ENCODE measurements at places on chromosomes 16 and 17. TPM values are rescaled to one million over a fixed set of nuclear protein-coding genes. Genes with fewer than 3 reads are reported as not detected.

- peaks cover 7% of the 10 kb centered on the region for H3K4me1 ChIP-seq
- DNase-seq: no peak
- H3K36me3 ChIP-seq: no peaks in the 10 kb centered on the region
- H3K4me3 ChIP-seq: no peak overlapping the region
- peak overlapping the region; percentile 60 for H3K27ac ChIP-seq
These were observed 7.3 kb upstream of the SMG1 start for GRCh38 chr16:18933501-18933900.

GRCh38 chr16:83706394-83706793, 101.4 kb upstream of the HSBP1 start:
- H3K36me3 ChIP-seq: no peaks in the 10 kb centered on the region
- H3K27ac ChIP-seq: no peak overlapping the region
- DNase-seq: no peak
- H3K4me1 ChIP-seq: no peaks in the 10 kb centered on the region
- no peak overlapping the region for H3K4me3 ChIP-seq
- no peaks in the 10 kb centered on the region for H3K27me3 ChIP-seq

- no peak for DNase-seq
- H3K27me3 ChIP-seq: no peaks in the 10 kb centered on the region
- peak overlapping the region; percentile 34 for H3K27ac ChIP-seq
- peaks cover 36% of the 10 kb centered on the region for H3K36me3 ChIP-seq
- no peak overlapping the region for H3K4me3 ChIP-seq
- H3K4me1 ChIP-seq: peaks cover 23% of the 10 kb centered on the region
These were observed 42.4 kb upstream of the TRAP1 start for GRCh38 chr16:3759736-3760135.

DNA sequence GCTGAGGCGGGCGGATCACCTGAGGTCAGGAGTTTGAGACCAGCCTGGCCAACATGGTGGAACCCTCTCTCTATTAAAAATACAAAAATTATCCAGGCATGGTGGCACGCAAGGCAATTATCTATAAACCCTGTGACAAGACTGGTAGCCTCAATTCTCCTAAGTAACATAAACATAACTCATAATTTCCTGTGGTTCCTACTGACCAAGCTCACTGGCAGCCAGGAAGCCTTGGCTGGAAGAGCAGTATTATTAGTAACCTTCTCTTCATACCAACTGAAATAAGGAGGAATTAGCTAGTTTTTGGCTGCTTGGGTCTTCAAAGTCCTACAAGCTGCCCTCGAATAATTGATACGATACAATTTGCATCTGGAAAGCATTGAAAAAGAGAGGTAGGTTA, 31.6 kb upstream of the LRRC37A3 start:
- H3K36me3 ChIP-seq: no peaks in the 10 kb centered on the region
- H3K27ac ChIP-seq: no peak overlapping the region
- no peaks in the 10 kb centered on the region for H3K27me3 ChIP-seq
- no peak for DNase-seq

- no peak overlapping the region for H3K27ac ChIP-seq
- peaks cover 3% of the 10 kb centered on the region for H3K4me1 ChIP-seq
- no peaks in the 10 kb centered on the region for H3K27me3 ChIP-seq
- H3K36me3 ChIP-seq: no peaks in the 10 kb centered on the region
- H3K4me3 ChIP-seq: no peak overlapping the region
These were observed 6.7 kb downstream of the TAT start for GRCh38 chr16:71570144-71570543.

- H3K36me3 ChIP-seq: no peaks in the 10 kb centered on the region
- no peak overlapping the region for H3K4me3 ChIP-seq
- no peaks in the 10 kb centered on the region for H3K27me3 ChIP-seq
- no peak for DNase-seq
- H3K4me1 ChIP-seq: no peaks in the 10 kb centered on the region
These were observed 35.9 kb downstream of the SLC6A4 start for GRCh38 chr17:30199600-30199999.

DNA sequence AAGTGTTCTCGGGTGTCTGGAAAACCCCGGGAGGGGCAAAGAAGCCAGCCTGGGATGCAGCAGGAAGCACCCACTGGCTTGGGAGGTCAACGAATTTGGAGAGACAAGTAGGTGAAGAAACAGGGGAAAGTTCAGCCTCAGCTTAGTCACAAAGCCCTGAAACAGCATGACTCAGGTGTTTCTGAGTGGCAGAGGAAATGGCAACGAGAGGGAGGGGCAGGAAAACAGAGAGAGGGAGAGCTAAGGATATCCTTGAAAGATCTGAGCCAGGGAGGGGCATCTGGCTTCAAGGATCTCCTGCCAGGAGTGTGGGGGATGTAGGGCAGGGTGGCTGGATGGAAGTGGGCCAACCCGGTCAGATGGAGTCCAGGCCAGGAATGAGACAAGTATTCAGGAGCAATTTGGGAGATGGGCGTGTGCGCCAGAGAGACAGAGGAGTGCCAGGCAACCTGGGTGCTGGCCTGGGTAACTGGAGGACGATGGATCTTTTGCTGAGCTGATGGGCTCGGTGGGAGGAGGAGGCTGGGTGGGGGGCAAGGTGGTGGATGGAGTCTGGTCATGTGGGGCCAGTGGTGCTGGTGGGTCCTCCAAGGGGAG, 27.2 kb downstream of the ABCC3 start:
- DNase-seq: no peak
- peak overlapping the region; percentile 36 for H3K27ac ChIP-seq
- no peaks in the 10 kb centered on the region for H3K27me3 ChIP-seq
- H3K4me3 ChIP-seq: no peak overlapping the region
- no peaks in the 10 kb centered on the region for H3K36me3 ChIP-seq

DNA sequence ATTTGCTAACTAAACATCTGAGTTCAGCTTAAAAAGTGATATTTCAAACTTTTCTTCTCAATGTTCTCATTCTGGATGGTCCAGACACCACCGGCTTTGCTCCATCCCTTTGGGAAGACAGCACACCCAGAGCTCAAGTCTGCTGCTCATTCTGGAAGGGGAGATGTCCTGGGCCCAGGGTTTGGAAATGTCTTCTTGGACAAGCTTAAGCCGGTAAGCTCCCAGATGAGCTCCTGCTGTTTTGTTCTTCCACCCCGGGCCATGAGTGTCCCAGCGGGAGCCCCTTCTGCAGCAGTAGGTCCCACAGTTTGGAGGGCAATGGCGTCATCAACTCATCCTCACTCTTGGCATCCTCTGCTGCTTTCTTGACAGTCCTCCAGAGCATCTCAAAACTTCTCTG, 105.2 kb downstream of the TMEM100 start:
- no peaks in the 10 kb centered on the region for H3K4me1 ChIP-seq
- H3K36me3 ChIP-seq: no peaks in the 10 kb centered on the region
- H3K27me3 ChIP-seq: no peaks in the 10 kb centered on the region
- DNase-seq: no peak
- no peak overlapping the region for H3K4me3 ChIP-seq

- peaks cover 28% of the 10 kb centered on the region for H3K4me1 ChIP-seq
- no peaks in the 10 kb centered on the region for H3K27me3 ChIP-seq
- H3K36me3 ChIP-seq: no peaks in the 10 kb centered on the region
- DNase-seq: no peak
- H3K27ac ChIP-seq: peak overlapping the region; percentile 67
- no peak overlapping the region for H3K4me3 ChIP-seq
These were observed 3.7 kb upstream of the MYL4 start for GRCh38 chr17:47205419-47205963.

GRCh38 chr16:88616320-88616719, 22.1 kb upstream of the IL17C start:
- H3K4me1 ChIP-seq: no peaks in the 10 kb centered on the region
- no peak overlapping the region for H3K27ac ChIP-seq
- no peak overlapping the region for H3K4me3 ChIP-seq
- no peak for DNase-seq
- peaks cover 7% of the 10 kb centered on the region for H3K36me3 ChIP-seq

GRCh38 chr17:74132354-74132753, 71.1 kb upstream of the RPL38 start:
- no peak overlapping the region for H3K27ac ChIP-seq
- H3K4me3 ChIP-seq: no peak overlapping the region
- H3K4me1 ChIP-seq: no peaks in the 10 kb centered on the region
- H3K27me3 ChIP-seq: no peaks in the 10 kb centered on the region

DNA sequence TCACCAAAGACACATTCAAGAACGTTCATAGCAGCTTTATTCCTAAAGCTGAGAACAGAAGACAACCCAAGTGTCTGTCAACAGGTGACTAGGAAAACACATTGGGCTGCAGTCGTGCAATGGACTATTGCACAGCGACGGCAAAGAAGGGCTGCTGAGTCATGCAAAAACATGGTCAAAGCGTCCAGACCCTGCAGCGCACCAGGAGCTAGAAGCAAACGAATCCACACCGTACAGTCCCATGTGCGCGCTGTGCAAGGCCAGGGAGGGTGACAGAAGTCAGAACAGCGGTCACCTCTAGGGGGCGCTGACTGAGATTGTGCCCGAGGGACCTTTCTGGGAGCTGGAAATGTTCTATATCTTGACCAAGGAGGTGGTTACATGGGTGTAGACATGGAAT, 266.4 kb downstream of the MAF start:
- DNase-seq: no peak
- no peak overlapping the region for H3K27ac ChIP-seq
- H3K4me1 ChIP-seq: peaks cover 13% of the 10 kb centered on the region
- H3K27me3 ChIP-seq: peaks cover 5% of the 10 kb centered on the region

GRCh38 chr17:50533185-50533584, 650 bp downstream of the EPN3 start:
- H3K27me3 ChIP-seq: no peaks in the 10 kb centered on the region
- H3K27ac ChIP-seq: no peak overlapping the region
- DNase-seq: no peak
- H3K36me3 ChIP-seq: no peaks in the 10 kb centered on the region

DNA sequence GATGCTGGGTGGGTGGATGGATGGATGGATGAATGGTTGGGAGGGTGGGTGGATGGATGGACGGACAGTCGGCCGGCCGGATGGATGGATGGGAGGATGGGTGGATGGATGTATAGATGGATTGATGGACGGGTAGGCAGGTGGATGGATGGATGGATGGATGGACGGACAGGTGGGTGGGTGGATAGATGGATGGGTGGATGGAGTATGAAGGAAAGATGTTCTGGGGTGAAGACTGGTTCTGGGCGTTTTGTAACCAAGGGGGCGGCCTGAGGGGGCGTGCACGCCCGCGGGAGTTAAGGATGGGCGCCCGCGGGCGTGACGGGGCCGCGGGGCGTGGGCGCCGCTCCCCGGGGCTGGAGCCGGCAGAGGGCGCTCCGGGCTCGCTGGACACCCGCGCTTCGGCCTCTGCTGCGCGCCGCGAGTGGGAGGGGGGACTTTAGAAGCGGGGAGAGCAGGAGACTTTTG, at the start of gene NECAB2:
NECAB2 (plus strand) TSS at position 407 of the 468 bp plus-strand sequence. CDS start 405 bp downstream, outside the sequence.
- peaks cover 24% of the 10 kb centered on the region for H3K27me3 ChIP-seq
- H3K27ac ChIP-seq: no peak within 1 kb of the TSS
- peaks cover 19% of the 10 kb centered on the region for H3K36me3 ChIP-seq
- DNase-seq: no peak

DNA sequence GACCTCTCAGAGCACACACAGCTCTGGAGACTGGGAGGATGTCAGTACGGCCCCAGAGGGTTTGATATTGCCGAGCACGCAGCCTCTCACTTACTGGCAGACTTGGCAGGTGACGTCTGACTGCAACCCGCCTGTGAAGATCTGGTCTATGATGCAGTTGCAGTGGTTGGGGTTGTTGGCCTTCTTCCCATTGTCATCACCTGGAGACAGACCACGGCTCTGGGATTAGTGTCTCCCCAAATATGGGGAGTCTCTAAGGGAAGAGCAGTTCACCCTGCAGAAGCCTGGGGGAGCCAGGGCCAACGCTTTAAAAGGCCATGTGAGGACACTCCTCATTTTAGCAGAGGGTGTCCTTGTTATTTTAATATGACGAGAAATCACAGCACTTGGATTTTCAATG, 30.1 kb downstream of the USP22 start:
- no peak overlapping the region for H3K4me3 ChIP-seq
- no peaks in the 10 kb centered on the region for H3K27me3 ChIP-seq
- peaks cover 75% of the 10 kb centered on the region for H3K36me3 ChIP-seq
- peak overlapping the region; percentile 76 for H3K27ac ChIP-seq

- H3K4me1 ChIP-seq: peaks cover 38% of the 10 kb centered on the region
- H3K27me3 ChIP-seq: no peaks in the 10 kb centered on the region
- no peak overlapping the region for H3K4me3 ChIP-seq
- DNase-seq: no peak
- H3K27ac ChIP-seq: no peak overlapping the region
- no peaks in the 10 kb centered on the region for H3K36me3 ChIP-seq
These were observed 164.9 kb downstream of the IRF8 start for GRCh38 chr16:86063760-86064405.

DNA sequence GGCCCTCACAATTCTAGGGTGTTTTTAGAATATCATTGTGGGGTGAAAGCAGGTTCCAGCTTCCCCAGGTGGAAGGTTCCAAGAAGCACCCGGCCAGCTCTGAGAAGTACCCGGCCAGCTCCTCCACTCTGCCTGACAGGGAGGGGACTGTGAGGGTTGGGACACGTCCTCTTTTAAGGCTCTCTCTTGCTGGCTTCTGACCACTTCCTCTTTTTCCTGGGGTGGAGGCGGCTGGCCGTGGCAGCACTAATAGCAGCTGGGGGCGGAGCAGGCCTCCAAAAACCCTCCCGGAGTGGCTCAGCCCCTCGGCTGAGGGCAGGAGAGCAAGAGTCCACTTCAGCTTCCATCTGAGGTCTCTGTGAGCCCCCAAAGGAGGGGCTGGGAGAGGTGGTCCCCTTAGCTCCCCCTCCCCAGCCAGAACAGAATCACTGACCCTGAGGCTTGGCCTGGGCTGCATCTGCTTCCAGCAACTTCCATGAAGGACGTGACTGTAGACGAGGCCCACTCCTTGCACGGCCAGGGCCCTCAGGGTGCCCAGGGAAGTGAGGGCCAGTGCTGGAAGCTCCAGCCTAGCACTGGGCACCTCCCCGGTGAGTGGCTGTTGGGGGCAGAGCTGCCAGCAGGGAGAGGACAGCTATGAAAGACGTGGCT, 26.7 kb upstream of the PLCG2 start:
- peaks cover 19% of the 10 kb centered on the region for H3K4me1 ChIP-seq
- H3K4me3 ChIP-seq: no peak overlapping the region
- H3K27me3 ChIP-seq: no peaks in the 10 kb centered on the region
- DNase-seq: peak; percentile 92
- no peak overlapping the region for H3K27ac ChIP-seq

- no peak overlapping the region for H3K4me3 ChIP-seq
- H3K4me1 ChIP-seq: no peaks in the 10 kb centered on the region
- no peaks in the 10 kb centered on the region for H3K27me3 ChIP-seq
- H3K27ac ChIP-seq: no peak overlapping the region
- H3K36me3 ChIP-seq: no peaks in the 10 kb centered on the region
These were observed 53.7 kb upstream of the RPL38 start for GRCh38 chr17:74149597-74150427.

DNA sequence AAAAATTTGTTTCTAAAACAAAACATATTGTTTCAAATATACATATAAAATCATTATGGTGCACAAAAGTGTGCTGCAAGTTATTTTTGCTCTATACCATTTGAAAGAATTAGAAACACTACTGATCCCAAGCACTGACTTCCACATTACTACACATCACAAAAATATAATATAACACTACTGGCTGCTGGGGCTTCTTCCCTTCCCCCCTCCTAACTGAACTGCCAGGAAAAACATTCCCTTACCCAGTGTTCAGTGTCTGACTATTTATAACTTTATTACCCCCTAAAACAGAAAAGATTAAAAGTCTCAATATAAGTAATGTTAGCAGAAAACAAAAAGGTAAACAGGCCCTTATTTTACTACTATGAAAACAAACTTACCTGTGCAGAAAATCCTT, 36.9 kb downstream of the GPATCH8 start:
- no peak for DNase-seq
- H3K4me1 ChIP-seq: peaks cover 45% of the 10 kb centered on the region
- H3K27me3 ChIP-seq: no peaks in the 10 kb centered on the region
- no peak overlapping the region for H3K4me3 ChIP-seq
- no peaks in the 10 kb centered on the region for H3K36me3 ChIP-seq
- no peak overlapping the region for H3K27ac ChIP-seq

GP1BA gene
- not detected for total RNA-seq

CSH1 gene
- not detected for total RNA-seq

SMPD3 gene
- 0.32 TPM for total RNA-seq

ATAD5 gene
- 1.7 TPM for total RNA-seq

RASD1 gene
- total RNA-seq: 17.9 TPM

SKAP1 gene
- 1.7 TPM for total RNA-seq
